Muscle of back (tissue), 13 donors: ENCODE measurements at places on chromosomes 7 and 10.
A peak's percentile ranks its signal among the peaks of the same experiment; 100 is the strongest.

DNA sequence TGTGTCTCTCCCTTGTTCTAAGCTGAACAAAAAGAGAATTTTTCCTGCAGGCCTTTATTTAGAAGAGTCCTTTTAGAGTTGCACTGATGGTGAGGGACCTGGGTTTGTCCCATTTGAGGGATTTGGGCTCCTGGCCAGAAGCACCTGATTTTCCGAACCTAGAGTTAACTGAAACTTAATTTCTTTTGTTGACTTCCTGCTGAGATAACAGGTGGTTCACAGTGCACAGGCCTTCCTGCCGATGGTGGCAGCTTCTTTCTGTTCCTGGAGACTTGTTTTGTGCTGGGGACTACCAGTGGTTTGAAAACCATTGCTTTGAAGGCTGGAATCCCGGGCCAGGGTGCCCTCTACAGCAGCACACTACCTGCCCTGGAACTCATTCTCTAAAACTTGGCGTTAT lies 99.2 kb downstream of the SUGCT start:
- no peak for DNase-seq

DNA sequence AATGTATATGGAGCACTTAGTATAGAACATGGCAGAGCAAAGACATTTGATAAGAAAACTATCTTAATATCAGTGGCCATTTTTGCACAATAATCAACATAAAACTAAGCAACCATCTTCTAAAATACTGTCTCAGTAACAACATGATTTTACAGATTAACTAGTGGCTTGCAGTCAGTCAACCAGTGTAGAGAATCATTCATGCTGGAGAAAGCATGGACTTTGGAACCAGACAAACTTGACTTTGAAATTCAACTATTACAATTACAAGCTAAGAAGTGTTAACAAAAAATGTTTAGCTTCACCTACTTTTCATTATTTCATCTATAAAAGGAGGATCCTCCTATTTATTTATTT lies 27.7 kb downstream of the CUBN start:
- DNase-seq: no peak

DNA sequence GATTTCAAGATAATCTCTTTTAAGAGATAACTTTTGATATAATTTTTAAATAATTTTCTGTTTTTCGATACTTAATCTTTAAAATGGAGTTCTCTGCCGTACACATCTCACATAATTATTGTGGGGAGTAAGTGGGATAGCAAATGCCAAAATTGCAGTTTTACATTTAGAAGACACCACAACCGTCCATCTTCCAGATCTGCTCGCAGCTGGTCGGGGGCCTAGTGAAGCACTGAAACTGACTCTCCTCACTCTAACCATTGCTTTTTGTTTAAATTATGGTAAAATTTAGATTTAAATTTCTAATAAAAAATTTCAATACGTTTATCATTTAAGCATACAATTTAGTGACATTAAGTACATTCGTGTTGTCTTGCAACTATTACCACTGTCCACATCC lies 94.2 kb downstream of the PRR15 start:
- DNase-seq: no peak

DNA sequence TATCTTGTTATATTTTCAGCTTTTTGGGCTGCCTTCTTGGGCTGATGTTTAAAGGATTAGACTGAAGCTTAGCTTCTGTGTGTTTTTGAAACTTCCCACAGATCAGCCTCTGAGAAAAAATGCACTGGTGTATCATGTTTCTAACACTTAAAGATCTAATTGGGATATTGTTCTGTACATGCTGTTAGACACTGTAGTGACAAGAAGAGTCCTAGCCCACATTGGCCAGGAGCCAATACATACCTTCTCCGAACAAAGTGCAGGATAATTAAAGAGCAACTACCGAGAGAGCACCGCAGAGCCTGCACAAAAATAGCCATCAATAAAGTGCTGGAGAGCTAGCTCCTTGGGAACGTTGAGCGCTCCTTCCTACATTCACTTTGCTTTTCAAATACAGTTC lies 289.4 kb upstream of the SP8 start:
- no peak for DNase-seq

- peak; percentile 92 for DNase-seq
Observed at GRCh38 chr10:30783939-30784501, 154.5 kb upstream of the LYZL2 start.

DNA sequence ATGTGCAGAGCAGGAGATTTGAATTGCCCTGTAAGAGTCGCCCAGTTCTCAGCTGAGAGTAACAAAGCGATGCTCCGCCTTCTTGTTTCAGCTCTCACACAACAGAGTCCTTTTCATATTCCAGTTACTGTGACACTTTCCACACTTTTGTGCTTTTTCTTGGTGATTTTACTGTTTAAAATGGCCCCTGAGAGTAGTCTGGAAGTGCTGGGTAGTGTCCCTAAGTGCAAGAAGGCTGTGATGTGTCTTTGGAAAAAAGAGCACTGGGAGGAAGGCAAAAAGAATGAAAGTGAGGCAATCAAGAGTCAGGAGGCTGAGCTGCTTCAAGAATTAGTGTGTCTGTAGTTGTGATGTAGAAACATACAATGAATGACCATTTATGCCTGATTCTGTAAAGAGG lies 201.2 kb upstream of the SEMA3E start:
- DNase-seq: no peak

GRCh38 chr7:90674625-90675024 lies 78.5 kb downstream of the CDK14 start:
- DNase-seq: no peak

DNA sequence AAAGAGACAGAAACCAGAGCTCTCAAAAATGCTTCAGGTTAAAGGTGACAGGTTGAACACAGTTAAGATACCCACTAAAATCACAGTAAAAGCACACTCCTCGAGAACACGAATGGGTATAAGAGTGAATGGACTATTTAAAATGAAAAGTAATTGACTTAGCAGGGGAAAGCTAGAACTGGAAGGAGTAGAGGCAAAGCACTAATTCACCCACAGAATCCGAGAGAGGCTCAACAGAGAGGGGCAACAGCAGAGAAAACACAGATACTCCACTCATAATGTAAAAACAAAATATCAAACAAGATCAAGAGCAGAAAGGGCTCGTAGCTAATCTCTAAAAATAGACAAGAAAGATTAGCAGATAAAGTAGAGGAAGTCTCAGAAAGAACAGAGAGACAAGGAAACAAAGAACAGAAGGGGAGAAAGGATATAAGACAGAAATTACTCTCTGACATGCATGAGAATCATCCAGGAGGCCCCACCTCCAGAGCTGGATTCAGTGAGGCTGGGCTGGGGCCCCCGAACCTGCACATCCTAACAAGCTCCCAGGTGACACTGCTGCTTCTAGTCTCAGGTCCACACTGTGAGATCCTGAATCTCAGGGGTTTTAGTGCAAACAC lies 117.6 kb downstream of the GALNT11 start:
- DNase-seq: no peak

DNA sequence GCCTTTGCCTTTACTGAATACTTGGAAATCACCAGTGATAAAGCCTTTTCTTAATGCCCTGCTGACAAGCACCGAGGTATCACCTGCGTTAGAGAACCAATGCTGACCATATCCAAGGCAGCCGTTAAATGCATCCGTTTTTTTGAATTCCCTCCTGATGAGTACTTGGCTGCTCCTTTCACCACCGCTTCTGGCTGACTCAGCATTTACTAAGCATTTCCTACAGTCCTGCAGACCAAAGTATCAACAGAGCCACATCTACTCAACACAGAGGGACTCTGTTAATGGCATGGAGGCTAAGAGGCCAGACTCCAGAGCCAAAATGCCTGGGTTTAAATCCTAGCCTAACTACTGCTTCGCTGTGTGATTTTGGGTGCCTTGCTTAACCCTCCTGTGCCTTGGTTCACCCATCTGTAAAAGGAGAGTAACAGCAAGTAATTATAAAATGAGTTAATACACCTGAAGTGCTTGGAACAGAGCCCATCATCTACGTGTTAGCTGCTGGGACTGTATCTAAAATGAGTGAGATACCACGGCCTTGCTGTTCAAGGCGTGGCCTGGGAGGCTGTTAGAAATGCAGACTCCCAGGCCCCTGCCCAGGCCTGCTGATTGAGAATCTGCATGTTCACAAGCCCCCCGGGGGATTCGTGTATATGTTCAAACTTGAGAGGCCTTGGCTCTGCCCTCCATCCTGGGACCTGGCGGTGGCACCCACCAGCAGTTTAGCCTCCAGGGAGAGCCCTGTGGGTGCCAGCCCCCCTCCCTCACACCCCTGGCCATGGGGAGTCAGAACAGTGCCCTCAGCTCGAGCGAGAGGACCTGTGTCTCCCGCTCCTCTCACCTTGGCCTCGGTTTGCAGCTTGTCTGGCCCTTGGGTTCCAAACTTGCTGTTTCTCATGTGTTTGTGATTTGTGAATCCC lies 30.8 kb upstream of the EFCAB10 start:
- DNase-seq: no peak

DNA sequence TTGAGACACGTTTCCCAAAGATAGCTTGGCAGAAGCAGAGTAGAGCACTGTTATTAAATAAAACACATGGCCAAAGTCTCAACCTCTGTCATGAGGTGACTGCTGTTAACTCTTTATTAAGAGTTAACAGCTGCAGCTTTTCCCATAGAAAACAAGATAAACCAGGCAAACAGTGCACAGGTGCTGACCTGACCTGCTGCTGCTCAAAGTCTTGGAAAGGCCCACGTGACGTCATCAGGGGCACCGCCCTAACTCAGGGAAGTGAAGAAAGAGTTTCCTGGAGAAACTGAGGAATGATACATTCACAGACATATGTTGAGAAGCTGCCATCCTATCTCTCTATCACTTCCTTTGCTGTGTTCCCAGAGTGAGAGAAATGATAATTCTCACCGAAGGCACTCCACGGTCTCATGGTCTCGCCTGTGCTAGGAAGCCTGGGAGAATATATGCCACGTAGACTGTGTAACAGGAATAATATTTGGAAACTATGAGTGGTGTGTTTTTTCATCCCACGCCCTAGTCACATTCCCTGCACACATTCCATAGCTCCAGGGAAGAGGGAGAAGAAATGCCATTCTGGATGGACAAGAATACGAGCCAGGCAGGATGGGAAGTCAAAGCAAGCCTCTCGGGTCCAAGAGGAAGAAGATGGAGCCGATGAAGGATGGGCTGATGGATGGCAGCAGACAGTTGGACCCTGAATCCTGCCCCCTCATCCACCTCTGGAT lies 146.2 kb upstream of the NFE2L3 start:
- no peak for DNase-seq

GRCh38 chr10:63770523-63770922 lies 249.3 kb downstream of the REEP3 start:
- DNase-seq: no peak

- no peak for DNase-seq
Observed at GRCh38 chr10:2968401-2969058, 98.8 kb upstream of the PFKP start.

DNA sequence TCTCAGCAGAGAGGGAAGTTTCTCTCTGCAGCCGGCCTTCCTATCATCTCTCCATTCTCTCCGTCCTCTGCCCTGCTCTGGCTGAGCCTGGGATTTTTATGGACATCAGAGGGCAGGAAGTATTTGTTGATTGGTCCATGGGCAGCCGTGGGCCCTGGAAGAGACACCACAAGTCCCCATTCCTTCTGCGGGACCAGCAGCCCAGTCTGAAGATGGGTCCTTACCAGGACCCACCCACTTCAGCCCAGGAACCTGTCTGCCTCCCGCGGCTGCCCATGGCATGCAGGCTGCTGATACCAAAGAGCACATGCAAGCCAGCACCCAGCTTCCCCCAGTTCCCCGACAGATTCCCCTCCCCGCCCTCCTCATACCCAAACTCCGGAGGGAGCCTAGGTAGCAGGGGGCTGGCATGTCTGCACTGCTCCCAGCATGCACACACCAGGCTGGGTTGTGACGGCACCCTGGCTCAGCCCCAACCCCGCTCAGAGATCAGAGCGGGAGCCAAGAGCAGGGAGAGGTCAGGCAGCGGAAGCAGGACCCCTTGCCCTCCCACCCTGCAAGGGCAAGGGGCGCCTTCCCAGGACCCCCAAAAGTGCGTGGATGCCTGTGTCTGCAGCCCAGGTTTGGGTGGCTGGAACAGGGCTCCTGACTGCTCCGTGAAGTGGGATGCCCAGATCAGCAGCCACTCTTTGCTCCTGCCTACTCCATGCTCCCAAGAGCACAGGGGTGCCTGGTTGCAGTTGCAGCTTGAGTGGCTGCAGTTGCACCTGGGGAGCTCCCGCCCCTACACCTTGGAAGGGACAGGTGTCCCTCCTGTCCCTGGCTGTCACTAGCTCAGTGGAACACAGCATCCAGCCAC lies 538.6 kb upstream of the POT1 start:
- no peak for DNase-seq

- no peak for DNase-seq
Observed at GRCh38 chr7:128795129-128795528, 3.4 kb downstream of the CCDC136 start.

- no peak for DNase-seq
Observed at GRCh38 chr7:674454-675410, 51.8 kb upstream of the DNAAF5 start.
